ENCODE measurements at places on chromosomes 5 and 9. TPM values are rescaled to one million over a fixed set of nuclear protein-coding genes. Genes with fewer than 3 reads are reported as not detected.

The TMEM174 gene
- not detected for total RNA-seq

DNA sequence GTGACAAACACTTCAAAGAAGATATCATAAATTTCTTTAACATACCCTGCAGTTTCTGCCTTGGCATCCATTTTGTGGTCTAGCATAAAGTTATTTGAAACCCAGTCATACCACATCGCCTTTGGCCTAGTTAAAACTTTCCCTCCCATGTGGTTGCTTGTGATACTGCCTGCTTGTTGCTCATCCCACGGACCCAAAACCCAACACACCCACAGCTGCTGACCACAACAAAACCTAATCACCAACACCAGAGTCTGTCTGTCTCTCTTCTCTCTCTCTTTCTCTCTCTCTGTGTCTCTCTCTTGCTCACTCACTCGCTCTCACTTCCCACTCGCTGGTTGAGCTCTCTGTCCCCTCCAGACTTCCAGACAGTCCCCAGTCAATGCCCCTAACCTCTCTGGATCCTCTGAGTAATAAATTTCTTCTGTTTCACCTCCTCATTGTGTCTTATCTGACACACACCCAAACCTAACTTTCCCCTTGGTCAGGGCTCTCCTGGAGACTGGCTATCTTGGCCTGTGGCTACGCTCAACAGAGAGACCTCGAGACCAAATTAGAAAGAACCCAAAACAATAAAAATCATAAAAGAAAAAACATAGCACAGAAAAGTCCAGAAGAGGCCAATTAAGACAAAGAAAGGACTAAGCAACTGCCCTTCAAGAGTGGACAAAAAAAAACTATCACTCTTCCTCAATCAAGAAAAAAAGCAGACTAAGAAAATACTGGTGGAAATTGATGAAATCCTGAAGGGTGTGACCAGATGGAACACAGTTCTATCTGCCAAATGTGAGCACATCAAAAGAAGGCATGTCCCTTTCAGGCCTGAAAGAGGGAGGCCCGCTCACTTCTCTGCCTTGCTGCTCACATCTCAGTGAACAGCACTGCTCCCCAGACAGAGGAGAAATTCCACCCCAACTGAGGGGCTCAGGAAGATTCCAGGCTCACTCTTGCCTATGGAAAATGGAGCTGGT, 41.5 kb downstream of the TTLL11 start:
- DNase-seq: no peak

GRCh38 chr9:12613071-12613470, 80.1 kb upstream of the TYRP1 start:
- no peak for DNase-seq

The ACTBL2 gene
- total RNA-seq: not detected

DNA sequence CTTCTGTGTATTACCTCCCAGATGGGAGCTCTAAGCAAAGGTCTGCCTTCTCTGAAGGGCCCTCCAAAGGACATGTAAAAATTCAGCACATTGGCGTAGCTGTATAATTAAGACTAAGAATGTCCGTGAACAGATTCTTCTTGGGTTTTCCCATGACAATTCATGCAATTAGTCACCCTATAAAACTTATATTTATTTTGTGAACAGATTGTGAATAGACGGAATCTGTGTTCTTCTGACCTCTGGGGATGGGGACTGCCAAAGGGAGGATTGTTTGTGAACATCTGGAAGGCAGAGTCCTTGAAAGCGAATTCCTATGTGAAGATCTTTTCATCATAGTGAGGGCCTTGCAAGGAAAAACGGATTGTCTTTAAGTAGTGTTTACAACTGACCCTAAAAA, 111.3 kb downstream of the EGFLAM start:
- DNase-seq: no peak

The GHR gene
- not detected for total RNA-seq

DNA sequence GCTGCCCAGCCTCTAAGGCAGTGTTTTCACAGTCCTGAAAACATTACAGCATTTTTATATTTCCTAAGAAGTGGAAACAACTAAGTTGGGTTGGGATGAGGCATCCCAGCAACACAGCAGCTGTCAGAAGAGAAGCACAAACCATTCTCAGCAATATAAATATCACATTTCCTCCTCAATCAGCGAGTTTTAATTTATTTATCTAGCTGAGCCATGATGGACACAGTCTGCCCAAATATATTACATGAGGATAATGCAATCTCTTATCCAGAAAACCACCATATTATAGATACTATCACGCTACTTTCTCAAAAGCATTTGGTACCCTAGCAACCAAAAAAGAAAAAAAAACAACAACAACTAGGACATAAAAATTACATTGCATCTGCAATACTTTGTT, 158.5 kb downstream of the FSTL4 start:
- no peak for DNase-seq

- no peak for DNase-seq
Observed at GRCh38 chr9:4866239-4866969, 73.7 kb downstream of the RCL1 start.

GRCh38 chr5:158874792-158875191, 224.9 kb downstream of the EBF1 start:
- DNase-seq: no peak
